ENCODE measurements at places on chromosomes 7 and 10.

DNA sequence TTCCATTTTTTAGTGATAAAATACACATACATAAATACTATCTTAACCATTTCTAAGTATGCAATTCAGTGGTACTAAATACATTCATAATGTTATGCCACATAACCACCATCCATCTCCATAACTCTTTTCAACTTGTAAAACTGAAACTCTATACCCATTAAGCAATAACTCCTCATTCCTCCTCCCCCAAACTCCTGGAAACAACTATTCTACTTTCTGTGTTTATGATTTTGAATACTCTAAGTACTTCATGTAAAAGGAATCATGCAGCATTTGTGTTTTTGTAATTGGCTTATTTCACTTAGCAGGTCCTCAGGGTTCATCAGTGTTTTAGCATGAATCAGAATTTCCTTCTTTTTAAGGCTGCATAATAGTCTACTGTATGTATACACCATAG is 131.8 kb downstream of the TES start:
- DNase-seq: peak; percentile 72

GRCh38 chr7:49486974-49487829 is 286.2 kb upstream of the VWC2 start:
- DNase-seq: no peak

DNA sequence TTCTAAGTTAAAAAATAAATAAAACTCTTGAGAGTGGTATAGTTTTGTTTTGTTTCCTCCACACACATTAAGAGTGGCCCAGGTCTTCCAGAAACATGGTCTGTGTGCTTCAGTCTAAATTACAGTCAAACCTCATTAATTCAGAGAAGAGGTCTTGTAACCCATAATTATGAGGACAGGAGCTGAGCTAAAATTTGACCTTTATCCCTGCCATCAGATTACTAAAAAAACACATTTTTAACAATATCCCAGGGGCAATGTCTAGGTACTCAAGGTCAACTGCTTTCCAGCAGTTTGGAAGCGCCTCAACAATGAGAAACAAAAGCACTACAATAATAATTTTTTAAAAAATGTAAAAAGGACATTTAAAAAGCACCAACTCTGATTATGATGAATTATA is 184.1 kb upstream of the PFKP start:
- no peak for DNase-seq

GRCh38 chr7:41559426-41559825 is 143.5 kb downstream of the INHBA start:
- DNase-seq: no peak

GRCh38 chr7:34991938-34992840 is 45.1 kb downstream of the DPY19L1 start:
- peak; percentile 70 for DNase-seq

DNA sequence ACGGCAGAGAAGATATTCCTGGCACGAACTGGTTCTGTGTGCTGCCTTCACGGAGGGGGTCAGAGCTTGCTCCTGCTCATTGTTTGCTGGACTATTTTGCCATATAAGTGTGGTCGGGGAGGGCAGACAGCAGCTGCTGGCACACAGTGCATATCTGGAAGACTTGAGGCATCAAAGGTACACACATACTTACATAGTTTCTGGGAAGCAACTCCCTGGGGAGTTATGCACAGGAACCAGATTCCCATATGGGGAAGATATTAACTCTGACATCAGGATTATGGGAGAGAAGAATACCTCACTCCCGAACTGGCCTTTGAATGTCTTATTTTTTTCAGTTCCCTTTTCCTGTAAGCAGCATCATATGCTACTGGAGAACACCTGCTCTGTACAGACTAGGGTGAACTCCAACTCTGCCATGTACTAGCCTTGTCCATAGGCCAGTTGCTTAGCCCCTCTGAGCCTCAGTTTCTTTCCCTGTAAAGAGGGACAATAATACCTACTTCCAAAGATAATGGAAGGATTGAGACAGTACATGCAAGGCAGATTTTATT is 41.5 kb downstream of the LGI1 start:
- DNase-seq: no peak

DNA sequence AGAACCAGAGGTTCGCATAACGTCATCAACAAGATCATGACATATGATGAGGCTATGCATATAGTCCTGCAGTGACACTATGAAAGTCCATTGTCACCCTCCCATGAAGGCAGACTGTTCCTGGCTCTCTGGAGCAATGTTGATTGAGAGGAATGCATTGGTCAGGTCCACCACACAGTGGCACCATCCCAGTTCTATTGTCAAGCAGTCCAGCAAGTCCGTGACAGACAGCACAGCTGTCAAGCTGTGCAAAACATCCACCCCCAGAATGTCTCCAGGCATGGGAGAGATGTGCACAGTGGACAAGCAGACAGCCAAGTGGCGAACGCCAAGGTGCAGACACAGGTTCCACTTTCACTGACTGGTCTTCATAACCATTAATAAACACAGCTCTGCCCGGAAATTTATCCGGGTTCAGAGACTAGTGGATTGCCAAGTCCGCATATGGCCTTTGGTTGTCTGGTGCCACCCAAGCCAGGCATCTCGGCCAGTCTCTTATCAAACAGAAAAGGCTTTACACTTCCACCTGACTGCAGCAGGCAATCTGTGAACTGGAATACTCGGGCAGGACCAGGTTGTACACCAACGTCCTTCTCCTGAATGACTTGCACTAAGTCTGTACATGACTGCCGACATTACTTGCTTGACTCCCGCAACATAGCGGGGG is 7.2 kb downstream of the RNF133 start:
- DNase-seq: no peak

DNA sequence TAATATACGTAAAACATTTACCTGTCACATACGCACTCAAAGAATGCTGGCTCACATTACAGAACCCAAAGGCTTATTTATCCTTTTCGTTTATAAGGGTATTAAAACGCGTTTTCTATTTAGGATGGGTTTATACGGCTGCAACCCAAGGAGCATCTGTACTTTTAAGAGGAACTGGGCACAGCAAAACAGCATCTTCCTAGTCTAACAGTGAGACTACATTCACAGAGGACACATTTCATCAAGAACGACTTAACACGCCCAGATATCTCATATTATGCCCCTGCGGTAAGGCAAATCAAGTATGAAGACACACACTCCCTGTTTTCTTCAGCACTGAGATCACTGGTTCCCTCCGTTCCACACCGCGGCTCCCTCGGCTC is 533 bp upstream of the DMTF1 start:
- DNase-seq: no peak

GRCh38 chr7:74293577-74293908 is 4.3 kb downstream of the CLIP2 start:
- no peak for DNase-seq

DNA sequence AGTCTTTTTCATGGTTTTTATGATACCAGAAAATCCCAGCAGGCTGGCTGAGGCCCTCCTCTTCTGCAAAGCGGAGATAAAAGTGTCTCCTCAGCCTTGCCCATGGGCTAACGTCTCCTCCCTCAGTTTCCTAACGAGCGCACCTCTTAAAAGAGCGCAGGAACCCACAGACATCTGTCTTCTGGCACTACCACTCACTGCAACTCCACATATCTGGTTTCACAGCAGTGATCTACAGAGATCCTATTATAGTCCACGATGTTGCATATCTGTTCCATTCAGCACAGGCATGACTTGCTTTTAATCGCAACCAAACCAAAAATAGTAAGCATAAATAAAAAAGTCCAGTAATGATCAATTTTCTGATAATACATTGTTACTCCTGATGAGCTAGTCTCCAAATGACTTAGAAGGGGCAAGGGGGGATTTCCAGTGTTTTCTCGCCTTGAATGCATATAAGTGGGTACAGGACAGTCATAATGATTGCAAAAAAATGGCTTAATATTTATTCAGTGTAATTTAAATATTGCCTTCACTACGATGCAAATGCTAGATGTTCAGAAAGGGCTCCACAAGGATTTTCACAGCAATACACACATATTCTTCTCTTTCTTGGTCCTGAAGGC is 20.9 kb downstream of the ANKRD22 start:
- no peak for DNase-seq

All from iris pigment epithelial cell (primary cell).